ENCODE measurements at places on chromosomes 7 and 10.

- peak; percentile 87 for DNase-seq
These were observed 50.4 kb downstream of the DNAJB6 start for GRCh38 chr7:157386979-157387800.

GRCh38 chr10:45451407-45451806, 77.4 kb downstream of the ALOX5 start:
- DNase-seq = no peak

DNA sequence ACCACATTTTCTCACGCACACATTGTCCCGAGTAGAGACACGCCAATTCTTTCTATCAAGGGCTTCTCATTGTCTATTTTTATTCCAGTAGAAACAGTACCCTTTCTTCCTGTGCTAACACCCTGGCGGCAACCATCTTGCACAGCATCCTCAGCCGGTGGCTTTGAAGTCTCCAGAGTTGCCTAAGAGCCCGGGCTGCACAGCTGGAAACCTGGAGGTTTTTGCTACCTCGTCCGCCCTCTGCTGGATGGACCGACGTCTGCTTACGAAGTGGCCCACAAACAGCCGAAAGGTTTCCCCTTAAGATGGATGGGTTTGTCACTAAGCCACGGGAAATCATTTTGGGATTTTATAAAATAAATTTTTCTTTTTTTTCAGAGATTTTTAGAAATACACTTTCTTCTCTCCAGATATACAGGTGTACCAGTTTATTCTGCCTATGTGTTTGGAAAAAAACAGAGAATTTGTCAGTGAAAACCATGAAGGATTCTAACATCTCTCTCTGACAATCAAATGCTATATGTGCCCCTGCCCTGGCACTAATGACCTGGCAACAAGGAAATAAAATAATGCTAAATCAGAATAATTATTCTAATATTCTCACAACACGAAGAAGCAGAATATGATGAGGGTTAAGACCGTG, 81.8 kb upstream of the FAM204A start:
- peak; percentile 77 for DNase-seq

DNA sequence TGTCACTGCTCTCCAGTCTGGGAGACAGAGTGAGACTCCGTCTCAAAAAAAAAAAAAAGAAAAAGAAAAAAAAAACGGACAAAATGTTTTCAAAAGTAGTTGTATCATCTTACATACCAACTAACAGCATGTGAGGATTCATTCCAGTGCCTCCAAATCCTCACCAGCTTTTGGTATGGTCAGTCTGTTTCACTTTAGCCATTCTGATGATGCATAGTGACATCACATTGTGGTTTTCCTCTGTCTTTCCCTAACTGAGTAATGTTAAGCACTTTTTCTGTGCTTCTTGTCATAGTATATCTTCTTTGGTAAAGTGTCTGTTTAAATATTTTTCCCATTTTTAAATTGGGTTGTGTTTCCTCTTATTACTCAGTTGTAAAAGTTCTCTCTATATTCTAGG, 251.4 kb upstream of the CTBP2 start:
- no peak for DNase-seq

- DNase-seq = no peak
These were observed 504.4 kb downstream of the LRMDA start for GRCh38 chr10:75935650-75936400.

GRCh38 chr10:43401627-43402026, 7.4 kb downstream of the HNRNPF start:
- DNase-seq = no peak

GRCh38 chr10:2744547-2745200, 322.7 kb upstream of the PFKP start:
- no peak for DNase-seq

- no peak for DNase-seq
These were observed 1.4 kb downstream of the MYO1G start for GRCh38 chr7:44977304-44977958.

DNA sequence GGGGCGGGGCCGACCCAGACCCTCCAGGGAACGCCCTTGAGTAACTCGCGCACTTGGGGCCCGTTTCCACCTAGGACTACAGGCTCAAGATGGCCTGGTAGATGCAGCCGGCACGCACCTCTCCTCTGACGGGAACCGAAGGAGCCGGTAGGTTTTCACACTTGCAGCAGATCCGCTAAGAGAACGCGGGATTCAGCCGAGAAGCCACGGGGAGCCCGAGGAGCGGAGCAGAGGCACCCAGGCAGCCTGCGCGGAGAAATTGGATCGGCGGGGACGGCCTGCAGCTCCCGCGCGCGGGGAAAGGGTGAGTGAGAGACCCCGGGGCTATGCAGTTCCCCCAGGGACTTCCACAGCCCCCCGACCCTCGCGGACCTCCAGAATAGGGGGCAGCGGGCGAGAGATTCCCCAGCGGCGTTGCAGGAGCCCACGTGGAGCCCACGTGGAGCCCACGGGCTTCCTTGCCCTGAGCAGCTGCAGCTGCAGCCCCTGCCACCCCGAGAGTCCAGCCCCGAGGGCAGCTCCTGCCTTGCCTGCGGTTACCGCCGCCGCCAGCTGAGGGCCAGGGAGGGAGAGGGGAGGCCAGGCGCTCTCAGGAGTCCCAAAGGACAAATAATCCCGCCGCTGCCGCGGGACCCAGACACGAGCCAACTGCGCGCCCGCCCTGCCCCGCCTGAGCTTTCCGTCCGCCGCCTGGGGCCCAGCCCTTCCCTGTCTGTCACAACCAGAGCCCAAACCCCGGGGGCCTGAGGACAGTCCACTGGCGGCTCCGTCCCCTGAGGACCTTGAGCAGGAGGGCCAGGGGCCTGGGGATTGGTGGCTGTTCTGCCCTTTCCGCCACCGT, 13.1 kb downstream of the IFT22 start:
- no peak for DNase-seq

DNA sequence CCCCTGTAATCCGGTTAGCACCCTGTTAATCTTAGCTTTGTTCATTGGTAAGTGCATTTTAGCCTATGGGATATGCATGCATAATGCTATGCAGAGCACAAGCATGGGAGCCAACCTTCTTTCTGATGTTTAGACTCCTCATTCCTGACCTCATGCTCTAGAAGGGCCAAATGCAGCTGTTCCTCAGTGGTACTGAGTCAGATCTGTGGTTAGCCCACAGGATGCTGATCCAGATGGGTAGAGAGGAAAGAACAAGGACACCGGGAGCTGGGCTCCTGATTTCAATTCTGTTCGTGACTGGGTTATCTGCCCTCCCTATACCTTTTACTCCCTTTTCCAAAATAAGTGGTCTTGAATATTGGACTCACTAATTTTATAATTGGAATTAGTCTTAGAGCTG, 31.7 kb upstream of the C10orf90 start:
- no peak for DNase-seq

DNA sequence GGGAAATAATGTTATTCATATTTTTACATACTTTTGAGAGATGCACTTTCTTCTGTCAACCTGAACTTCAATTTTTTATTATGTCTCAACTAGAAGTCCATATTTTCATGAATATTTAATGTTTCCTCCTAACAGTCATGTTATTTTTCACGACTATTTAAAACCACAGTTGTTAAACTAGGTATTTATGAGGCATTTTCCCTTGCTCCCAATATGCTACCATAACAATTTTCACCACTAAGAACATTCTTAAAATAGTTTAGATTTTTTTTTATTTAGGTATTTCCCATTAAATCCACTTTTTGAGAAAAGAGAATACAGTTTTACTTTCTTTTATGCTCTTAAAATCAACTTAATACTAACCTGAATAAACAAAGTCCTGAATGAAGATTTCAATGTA, 89.4 kb downstream of the JAZF1 start:
- no peak for DNase-seq

- DNase-seq = no peak
These were observed 132.1 kb downstream of the CCDC3 start for GRCh38 chr10:12869427-12869826.

DNA sequence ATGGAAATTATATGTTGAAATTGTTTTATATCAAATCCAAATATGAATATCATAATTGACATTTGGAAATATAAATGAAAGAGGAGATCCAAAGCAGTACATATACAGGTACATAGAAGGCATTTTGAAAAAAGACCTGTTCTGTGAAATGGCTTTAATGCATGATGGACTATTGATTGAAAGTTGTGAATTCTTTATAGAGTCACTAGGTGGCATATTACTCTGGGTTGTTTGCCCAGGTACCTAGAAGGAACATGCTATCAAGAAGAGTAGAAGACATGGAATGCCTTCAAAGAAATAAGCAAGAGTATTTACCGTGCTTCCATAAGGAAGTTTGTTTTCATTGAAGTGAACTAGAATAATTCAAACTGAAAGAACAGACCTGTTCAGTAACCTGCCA, 160.0 kb upstream of the ANK3 start:
- no peak for DNase-seq

- DNase-seq = no peak
These were observed 7.4 kb downstream of the CYP3A43 start for GRCh38 chr7:99835189-99835588.

DNA sequence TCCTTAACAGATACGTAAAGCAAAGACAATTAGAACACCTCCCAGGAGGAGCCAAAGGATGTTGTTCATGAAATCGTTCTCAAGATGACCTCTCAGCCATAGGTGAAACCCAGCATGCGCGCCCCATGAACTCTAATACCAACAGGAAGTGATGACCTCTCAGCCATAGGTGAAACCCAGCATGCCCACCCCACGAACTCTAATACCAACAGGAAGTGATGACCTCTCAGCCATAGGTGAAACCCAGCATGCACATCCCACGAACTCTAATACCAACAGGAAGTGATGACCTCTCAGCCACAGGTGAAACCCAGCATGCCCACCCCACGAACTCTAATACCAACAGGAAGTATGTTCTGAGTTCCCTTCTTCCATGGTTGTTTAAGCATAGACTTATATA, 205.2 kb upstream of the ADARB2 start:
- no peak for DNase-seq

- no peak for DNase-seq
These were observed 45.5 kb downstream of the AOC1 start for GRCh38 chr7:150897502-150898474.

DNA sequence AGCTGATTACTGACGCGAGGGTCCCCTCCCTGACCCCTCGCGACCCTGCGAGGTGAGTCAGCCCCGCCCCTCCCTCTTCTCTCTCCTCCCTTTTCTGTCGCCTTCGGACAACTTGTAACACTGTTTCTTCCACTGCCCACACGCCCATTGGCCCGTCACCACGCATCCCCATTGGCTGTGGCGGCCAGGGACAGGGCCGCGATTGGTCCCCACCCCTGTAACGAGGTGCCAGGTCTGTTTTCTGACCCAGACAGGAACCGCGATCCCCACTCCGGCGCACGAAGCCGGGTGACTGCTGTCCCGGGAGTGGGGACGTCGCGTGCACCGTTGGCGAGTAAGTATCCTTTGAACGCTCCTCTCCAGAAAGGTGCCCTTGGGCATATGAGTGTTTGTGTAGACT, at the start of gene STRA8:
Gene STRA8, plus strand, starts transcription at position 269 of the 400 bp plus-strand sequence. CDS start 6,687 bp downstream, outside the sequence.
- DNase-seq = no peak

DNA sequence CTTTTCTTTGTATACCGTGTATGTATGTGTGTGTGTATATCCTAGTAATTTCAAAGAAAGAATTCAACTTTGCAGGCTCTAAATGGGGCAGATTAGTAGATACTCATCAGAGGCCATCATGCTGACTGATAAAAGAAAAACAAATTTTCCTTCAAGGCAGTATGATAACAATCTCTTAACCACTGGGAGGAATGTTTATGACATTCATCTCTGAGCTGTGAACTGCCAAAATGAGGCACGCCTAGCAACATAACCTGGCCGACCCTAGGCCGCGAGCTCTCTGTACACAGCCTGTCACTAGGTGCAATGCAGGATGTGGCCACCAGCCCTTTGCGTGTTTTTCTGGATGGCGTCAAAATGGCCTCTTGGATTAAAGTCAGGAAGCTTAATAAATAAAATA, 343.7 kb upstream of the GALNT17 start:
- no peak for DNase-seq

DNA sequence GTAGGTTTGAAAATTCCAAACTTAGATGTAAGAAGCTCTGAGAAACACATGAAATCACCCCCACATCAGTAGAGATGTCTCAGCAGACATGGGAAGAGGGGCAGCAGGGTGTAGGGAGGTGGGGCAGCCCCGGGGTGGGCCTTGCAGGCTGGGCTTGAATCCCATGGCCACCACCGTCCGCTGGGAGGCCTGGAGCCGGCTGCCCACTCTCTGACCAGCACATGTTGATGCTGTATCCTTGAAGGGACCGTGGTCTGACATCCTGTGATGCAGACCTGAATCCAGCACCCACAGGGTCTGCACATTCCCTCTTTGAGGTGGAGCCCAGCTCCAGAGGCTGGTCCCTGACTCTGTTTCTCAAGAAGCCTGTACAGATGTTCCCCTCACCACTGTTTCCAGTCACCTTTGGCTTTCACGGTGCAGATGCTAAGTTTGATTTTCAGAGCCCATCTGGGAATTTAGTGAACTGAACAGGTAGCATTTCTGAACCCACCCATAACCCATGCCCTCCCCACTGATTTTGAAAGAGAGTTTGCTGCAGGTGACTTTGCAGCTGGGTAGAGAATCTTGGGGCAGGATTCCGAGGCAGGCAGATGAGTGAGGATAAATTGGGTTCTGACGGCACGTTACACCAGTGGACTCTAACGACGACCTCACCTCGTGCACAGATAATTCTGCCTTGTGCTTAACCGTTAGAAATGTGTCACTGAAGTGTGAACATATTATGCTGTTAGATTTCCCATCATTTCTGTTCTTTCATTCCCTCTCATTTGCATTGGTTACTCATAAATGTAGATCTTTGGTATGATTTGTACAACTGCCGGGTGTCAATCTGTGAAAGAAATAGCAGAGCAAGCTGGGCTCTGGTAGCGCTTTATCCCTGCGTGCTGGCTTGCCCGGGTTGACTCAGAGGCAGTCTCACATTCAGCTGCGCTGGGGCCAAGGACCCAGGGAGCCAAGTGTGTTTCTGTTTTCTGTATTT, 45.7 kb downstream of the IKZF1 start:
- no peak for DNase-seq

DNA sequence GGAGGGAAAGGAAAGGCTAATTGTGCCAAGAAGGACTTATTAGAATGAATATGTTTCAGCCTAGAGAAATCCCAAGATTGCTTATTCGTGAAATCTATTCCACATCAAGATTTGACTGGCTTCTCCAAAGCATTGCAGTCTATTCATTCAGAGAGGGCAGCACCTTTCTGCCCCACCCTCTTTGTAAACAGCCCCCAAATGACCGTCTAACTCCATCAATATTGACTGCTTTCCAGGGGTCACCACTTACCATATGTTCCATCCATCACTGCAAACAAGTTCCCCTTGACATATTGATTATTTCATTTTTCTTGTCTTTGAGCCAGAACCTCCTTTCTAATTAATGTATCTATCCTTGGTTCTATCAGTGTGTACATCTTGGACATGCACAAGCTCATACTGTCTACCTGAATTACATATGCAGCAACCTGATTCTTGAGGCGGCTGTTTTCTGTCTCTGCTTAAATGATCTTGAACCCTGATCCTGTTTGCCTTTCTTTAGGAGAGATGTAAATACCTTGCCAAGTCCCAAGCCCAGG, 44.2 kb upstream of the PTER start:
- DNase-seq = no peak

GRCh38 chr10:99843310-99843709, 60.9 kb downstream of the ABCC2 start:
- DNase-seq = no peak

DNA sequence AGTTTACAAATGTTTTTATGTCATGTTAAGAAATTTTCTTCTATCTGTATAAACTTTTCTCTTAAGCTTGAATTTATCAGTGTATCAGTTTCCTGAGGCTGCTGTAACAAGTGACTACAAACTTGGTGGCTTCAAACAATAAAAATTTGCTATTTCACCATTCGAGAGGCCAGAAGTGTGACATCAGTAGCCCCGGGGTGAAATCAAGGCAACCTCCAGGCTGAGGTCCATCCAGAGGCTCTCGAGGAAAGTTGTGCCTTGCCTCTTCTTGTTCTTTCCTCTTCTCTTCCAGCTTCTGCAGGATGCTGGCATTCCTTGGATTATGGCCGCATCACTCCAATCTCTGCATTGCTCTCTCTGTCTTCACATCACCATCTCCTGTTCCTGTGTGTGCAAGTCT, 6.5 kb upstream of the BEND7 start:
- DNase-seq = no peak

Data from tibial artery (tissue), 4 donors.